Hindlimb muscle (tissue), 1 donor: ENCODE measurements at places on chromosomes 16 and 17.

DNA sequence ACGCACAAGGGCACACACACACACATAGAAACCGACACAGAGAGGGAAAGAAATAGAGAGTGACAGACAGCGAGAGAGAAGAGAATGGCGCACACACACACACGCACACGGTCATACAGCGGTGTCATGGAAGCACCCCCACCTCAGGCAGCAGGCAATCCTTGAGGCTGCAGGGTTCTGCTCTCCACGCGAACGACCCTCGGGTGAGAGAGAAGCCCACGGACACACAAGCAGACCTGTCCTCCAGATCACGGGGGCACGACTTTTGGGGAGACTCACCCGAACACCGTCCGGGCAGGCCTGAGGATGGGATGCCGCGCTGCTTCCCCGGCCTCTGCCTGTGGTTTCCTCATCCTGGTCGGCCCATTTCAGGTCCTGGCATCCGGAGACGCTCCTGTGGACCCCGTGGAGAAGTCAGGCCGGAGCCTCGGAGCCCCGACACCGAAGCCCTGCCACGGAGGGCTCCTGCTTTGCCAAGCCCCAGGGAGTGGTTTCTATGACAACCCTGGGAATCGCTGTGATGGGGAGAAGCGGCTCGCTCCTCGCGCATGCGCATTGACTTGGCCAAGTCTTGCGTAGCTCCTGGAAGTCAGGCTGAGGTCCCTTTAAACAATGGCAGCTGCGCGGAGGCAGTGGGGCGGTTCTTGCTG, 118.2 kb upstream of the KCNJ18 start:
- peak; percentile 70 for DNase-seq

- DNase-seq = no peak
Measured at GRCh38 chr17:57512258-57512657, 232.8 kb downstream of the CCDC182 start.

DNA sequence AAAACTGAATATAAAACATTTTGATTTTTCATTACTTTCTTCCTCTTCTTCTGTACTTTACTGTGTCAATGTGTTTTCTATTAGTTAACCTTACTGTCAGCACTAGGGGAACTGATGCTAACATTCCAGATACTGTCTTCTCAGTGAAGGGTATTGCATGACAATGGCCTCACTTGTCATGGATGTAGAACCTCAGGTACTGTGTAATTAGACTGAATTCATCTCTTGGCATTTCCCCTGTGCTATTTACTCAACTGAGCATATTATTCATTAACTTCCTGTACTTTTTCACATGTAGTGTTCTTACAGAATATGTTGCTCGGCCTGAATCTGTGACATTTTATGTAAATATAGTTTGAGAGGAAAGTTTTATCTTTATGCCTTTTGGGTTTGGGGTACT, 237.0 kb downstream of the CA10 start:
- DNase-seq = no peak

DNA sequence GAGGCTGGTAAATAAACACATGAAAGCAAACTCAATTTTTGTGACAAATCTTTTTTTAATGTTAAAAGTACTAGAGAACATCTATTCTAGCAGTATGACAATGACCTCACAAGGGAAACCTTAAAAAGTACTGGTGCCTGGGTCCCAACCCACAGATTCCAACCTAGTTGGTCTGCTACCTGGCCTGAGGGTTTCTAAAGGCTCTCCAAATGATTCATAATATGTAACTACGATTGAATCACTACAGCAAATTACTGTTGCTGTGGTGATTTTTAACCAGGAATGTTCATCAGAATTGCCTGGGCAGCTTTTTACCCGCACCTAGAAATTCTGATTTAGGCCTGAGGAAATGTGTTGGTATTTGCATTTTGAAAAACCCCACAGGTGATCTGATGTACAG, 26.1 kb downstream of the CDR2 start:
- DNase-seq = no peak

- DNase-seq = no peak
Measured at GRCh38 chr16:3458278-3458851, 14.9 kb downstream of the NAA60 start.

DNA sequence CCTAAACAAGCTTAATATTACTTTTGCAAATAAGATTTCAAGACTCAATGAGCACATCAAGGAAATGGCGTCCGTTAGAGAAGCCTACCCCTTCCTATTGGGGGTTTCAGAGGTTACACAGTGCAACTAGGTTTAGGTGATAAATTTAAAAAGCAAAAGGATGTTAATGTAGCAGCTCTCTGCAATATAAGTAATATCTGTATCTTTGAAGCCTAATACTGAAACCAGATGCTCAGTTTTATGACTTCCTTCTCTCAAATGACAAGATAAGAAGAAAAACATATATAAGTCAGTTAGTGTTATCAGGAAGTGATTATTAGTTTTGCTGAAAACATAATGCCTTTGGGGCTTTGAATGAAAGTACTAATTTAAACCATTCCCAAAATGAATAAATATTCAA, 54.3 kb upstream of the MED13 start:
- no peak for DNase-seq

DNA sequence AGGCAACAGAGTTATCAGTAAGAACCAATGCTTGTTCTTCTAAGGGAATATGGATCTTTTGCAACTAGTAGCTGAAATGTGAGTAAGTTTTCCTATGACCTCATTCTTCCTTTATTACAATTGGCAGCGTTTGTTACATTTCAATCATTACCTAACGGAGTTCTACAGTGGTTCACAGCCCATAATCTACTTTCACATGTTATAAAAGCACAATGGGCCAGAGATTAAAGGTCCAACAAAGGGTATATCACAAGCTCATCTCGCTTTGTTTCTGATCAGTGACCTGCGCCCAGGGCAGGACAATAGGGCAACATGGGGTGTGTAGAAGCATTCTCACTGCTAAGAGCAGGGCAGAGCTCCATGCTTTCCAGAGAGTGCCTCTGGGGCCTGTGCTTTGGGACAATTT, 279.9 kb upstream of the DYNLRB2 start:
- no peak for DNase-seq

GRCh38 chr16:88784856-88785105, 239 bp downstream of the PIEZO1 start:
- DNase-seq = no peak

GRCh38 chr16:23557779-23558702, 514 bp downstream of the UBFD1 start:
- DNase-seq = peak; percentile 34
